ENCODE measurements at places on chromosomes 3 and 15.
A peak's percentile ranks its signal among the peaks of the same experiment; 100 is the strongest.

- DNase-seq, result peak; percentile 23
These were observed 196.7 kb upstream of the TPRG1 start for GRCh38 chr3:188974856-188975599.

DNA sequence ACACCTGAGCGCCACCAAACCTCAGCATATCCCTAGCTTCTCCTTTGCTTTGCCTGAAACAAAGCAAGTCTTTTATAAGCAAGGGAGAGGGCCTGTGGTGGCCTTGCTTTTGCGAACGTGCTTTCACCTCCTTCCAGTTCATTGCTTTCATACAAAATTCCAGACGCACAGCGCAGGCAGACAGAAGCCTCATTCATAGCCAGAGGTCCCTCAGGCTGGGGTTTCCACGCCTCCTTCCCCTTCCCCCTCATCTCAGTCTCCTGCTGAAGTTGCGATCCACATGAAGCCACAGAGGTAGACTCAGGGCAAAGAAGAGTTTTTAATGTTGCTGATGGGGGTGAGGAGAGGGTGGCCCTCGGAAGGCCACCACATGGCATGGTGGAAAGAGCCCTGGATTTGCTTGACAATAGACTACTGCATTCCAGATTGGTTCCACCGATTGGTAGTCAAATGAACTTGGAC is 59.4 kb upstream of the FLNB start:
- no peak for DNase-seq

DNA sequence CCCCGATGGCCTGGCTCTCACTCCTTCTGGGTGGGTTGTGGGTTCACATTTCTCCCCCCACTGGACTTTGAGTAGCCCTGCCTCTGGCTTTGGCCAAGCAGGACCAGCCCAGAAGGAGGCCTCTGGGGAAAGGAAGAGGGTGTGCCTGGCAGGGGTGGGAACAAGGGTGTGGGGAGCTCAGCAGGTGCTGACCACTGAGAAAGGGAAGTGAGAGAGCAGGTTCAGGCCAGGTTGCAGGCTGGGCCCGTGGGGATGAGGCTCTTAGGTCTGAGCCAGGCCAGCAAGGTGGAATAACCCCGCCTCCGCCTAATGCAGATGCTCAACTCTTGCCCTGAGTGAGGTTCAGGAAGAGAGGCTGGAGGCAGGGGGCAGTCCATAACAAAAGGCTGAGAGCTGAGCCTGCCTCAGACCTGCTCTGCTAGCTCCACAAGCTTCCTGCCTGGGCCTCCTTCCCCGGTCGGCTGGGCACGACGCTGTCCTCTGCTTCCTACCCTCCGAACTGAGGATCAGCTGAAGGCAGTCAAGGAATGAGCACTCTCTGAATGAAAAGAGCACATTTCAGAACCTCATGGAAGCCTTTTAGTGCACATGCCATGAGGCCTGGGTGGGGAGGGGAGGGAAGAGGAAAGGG is 82.7 kb downstream of the TLE3 start:
- DNase-seq, result no peak

GRCh38 chr3:248864-249520 is 52.4 kb downstream of the CHL1 start:
- no peak for DNase-seq

DNA sequence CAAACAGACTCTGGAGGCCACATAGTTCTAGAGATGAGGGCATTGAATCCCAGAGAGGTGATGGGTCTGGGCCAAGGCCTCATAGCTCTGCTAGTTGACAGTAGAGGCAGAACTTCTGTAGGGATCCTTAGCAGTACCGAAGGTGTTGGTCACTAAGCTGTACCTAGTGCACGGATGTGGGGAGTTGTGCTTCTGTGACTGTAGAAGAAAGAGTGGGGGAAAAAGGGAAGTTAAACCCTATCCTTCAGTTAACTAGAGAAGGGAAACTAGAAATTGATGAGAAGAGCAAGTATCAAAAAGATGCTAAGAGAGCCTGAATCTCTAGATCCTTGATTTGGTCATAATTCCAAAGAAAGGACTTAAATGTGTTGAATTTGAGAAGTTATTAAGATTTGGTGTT is 186.7 kb downstream of the NFKBIZ start:
- DNase-seq, result no peak

GRCh38 chr3:179558742-179559364 is 3.9 kb upstream of the ACTL6A start:
- DNase-seq, result peak; percentile 47

- DNase-seq, result no peak
These were observed 4.1 kb upstream of the TBC1D23 start for GRCh38 chr3:100256731-100257151.

DNA sequence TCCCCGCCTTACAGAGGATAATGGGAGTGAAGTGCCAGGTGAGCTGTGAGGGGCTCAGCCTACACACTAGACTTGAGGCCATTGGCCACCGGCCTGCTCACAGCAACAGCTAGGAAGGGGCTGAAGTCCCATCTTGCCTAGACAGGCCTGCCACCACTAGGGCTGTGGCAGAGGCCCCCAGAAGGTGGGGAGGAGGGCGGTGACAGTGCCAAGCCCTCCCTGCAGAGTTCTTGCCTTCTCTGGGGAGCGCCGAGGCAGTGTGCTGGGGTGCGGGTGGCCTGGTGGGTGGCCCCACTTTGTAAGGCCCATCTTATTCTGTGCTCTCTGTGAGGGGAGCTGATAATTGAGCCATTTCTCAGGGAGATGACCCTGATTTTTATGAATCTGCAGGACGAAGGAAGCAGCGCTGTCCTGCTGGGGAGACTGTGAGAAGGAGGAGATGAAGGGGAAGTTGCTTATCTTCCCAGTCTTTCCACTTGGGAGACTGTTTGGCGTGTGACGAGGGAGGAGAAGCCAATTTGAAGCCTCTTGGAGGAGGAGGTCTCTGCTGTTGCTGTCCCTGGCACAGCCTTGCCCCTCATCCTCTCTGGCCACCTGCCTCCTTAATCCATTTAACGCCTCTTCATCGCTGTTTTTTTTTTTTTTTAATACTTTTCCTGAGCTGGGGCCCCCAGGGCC is 104.3 kb downstream of the LINGO1 start:
- no peak for DNase-seq

- no peak for DNase-seq
These were observed 294.6 kb upstream of the TGFBR2 start for GRCh38 chr3:30311781-30312180.

DNA sequence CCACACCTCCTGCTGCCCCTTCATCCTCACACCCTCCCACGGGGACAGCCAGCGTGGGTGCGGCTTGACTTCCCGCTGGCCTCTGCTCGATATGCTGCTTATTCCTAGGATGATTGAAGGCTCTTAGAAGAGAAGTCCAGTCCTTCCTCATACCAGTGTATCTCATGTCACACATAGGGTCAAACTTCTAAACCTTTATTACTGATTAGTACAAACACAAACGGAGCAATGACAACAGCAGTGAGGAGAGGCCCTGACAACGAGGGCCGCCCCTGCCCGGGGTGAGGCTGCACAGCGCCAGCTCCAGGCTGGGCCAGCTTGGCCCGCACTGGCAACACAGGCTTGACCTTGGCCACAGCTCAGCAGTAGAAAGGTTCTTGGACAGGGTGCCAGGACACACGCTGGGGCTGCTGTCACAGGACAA is 3.7 kb downstream of the CIB1 start:
- DNase-seq, result no peak

- no peak for DNase-seq
These were observed 110.5 kb upstream of the RAP2B start for GRCh38 chr3:153051427-153052095.

DNA sequence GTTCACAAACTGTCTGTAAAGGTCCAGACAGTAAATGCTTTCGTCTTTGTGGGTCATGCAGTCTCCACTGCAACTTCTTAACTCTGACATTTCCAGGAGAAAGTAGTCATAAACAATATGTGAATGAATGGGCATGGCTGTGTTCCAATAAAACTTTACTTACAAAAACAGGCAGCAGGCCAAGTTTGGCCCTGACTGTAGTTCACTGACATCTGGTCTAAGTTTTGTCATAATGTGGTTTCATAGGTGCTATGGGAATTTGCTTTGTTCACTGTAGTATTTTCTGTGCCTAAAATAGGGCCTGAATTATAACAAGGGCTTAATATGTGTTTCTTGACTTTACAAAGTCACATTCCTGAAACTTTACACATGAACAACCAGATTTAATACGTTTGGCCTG is 186.0 kb upstream of the KBTBD8 start:
- no peak for DNase-seq

DNA sequence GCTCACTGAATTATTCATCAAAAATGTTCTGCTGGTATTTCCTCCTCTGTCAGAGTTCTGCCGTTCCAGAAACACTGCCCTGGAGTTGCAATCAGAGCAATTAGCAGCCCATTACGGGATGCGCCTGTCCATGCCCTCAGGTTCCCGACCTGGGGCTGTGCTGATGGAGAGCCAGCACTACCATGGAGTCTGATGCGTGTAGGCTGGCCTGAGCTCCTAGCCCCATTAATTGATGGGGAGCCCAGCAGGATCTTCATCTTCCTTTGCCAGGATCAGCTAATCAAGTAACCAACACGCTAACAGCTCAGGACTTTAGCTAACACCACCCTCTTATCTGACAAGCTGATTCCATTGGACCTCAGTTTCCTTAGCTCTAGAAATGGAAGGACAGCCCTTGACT is 164.2 kb downstream of the ABHD5 start:
- DNase-seq, result no peak

- no peak for DNase-seq
These were observed 325.5 kb downstream of the SI start for GRCh38 chr3:164752812-164753211.

- no peak for DNase-seq
These were observed 90.7 kb upstream of the HES1 start for GRCh38 chr3:194045289-194045688.

GRCh38 chr3:129398803-129399144 is 29.7 kb downstream of the EFCAB12 start:
- peak; percentile 15 for DNase-seq

GRCh38 chr3:186362988-186363387 is 954 bp upstream of the DGKG start:
- no peak for DNase-seq

DNA sequence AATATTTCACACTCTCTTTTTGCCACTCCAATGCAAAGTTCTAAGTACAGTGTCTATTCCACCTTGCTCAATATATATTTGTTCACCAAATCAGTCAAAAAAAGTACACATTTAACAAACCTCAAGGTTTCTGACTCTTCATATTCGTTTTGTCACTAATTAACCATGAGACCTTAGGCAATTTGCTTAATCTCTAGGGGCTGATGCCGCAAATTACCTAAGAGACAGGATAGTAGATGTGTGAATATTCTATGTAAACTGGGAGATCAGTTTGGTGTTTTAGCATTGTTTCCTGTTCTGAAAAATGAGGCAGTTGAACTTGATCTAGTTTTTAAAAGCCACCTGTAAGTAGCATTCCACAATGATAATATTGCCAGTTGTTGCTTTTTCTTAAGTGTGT is 182.5 kb upstream of the KCNH8 start:
- no peak for DNase-seq

DNA sequence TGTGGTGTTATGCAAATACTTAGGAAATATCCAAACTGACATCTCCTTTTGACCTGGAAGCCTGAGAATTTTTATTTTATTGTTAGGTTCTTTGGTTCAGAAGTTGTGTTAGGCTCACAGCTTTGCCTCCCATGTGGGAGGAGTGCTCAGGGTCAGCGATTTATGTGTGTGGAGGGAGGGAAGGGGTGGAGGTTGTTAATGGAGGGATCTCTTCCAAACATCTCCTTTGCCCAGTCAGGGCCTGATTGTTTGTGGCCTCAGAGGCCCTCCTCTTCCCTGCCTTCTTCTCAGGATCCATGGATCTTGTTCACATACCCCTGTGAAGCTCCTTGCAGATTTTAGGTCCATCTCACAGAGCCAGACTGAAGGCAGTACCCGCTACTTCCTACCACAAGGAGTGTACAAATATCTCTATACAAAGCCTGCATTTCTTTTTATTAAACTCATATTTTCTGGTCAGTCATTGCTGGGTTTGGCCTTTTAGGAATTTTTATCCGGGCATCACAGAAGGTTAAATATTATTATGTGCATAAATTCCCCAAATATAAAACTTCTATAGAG is 40.3 kb downstream of the BBX start:
- no peak for DNase-seq

DNA sequence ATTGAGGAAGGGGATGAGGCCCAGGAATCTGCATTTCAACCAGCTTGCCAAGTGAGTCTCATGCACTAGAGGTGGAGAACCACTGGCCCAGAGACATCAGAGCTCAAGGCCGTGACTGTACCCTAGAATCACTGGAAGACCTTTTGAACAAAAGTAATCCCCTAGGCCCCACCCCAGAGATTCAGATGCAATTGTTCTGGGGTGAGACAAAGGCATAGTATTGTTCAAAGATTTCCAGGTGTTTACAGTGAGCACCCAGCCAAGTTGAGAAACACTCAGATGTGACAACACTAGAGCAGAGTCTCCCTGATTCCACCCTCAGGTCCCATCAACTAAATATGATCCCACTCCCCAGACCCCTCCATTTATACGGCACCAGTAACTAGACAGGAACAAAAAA is 290.3 kb upstream of the TLE3 start:
- DNase-seq, result no peak

Measured in CD4-positive, alpha-beta T cell treated with Interleukin-17A for 4 hours (primary cell).